Caudate nucleus (tissue), 63 donors: ENCODE measurements at places on chromosomes 1 and 21.

DNA sequence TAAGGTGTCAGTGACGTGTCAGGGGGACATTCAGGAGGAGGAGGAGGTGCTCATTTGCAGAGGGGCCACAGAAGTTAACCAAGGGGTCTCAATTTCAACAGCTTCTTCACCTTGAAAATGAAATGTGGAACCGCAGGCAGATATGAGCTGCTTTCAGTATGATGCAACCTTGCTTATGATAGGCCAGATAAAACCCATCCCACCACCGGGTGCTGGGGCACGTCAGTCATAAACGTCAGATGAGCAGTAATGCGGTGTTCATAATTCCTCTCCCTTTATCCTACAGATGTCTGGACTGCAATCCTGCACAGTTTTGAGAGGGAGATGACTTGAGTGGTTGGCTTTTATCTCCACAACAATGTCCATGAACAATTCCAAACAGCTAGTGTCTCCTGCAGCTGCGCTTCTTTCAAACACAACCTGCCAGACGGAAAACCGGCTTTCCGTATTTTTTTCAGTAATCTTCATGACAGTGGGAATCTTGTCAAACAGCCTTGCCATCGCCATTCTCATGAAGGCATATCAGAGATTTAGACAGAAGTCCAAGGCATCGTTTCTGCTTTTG lies 1.7 kb downstream of the PTGFR start:
- DNase-seq, result no peak

GRCh38 chr1:157199421-157199755 lies 61.2 kb upstream of the ETV3 start:
- no peak for DNase-seq

DNA sequence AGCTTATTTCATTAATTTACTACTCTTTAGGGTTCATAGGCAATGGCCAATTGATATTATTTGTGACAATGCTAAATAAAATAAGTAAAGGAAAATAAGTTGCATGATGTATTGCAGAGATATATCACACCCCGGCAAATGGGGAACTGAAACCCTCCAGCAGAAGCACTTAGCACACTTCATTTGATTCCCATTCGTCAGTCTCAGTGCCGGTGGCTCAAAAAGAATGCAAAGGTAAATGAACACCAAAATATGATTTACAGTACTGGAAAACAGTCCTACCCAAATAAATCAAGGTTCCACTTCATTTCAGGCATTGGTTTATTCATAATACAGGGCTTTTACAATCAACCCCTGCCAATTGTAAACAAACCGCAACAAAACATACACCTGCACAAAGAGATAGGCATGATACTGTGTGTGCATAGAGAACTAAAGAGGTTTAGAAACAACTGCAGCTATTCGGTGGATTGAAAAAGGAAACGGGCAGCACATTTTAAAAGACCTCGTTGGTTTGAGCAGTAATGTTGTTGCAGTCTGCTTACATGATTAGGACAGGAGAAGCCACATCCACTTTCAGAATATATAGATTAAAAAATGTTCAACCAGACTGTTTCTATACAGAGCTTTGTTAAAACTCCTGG lies 1019.2 kb downstream of the TTLL7 start:
- DNase-seq, result no peak

GRCh38 chr1:63435161-63435560 lies 67.7 kb downstream of the ALG6 start:
- no peak for DNase-seq

DNA sequence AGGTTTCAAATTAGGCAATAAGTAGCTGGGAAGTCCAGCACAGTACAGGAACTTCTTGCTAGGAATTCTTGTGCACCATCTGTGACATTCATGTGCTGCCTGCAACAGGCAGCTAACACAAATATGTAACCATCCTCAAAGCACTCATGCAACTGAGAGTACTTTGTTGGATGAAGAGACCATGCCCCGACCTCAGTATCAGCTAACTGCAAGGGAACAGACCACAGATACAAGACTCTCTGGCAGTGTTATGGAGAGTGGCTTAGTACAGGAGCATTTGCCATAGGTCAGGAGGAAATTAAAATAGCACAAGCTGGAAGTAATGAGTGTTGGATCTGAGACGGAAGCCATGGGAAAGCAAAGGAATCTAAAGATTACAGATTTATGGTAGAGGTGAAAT lies 123.6 kb downstream of the LRRC53 start:
- no peak for DNase-seq

DNA sequence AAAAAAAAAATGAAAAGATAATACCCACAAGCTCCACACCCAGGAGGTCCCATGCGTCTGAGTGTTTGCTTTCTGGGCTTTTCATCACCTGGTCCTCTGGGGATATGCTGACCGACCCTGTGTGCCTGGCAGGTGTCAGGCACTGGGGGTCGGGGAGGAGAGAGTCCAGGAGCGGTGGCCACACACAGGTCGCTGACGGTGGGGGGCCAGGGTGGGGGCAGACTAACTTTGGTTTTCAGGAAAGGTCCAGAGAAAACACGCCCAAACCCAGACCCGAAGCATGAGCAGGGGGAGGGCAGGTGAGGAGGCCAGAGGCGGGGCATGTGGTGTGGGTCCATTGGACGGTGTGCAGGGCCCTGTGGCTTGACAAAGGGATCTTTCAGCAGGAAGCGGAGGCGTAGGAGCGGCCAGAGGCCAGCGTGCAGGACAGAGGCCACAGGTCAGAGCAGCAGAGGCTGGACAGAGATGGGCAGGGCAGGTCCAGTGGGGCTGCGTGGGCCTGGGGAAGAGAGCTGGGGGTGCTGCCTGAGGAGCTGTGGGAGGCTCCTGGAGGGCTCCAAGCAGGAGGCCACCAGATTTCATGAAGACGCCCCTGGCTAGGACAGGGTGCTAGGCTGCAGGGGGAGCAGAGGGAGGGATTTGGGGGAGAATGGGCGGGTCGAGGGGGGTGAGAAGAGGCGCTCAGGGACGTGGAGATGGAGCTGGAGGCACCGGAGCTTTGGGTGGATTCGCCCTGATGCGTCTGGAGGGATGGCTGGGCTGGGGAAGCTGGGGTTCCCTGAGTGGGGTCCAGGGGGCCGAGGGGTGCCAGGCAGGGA lies 15.8 kb downstream of the RNF223 start:
- no peak for DNase-seq

- no peak for DNase-seq
Observed at GRCh38 chr1:167899253-167899681, 14.7 kb downstream of the ADCY10 start.

- no peak for DNase-seq
Observed at GRCh38 chr1:96987186-96987703, 265.7 kb downstream of the PTBP2 start.

DNA sequence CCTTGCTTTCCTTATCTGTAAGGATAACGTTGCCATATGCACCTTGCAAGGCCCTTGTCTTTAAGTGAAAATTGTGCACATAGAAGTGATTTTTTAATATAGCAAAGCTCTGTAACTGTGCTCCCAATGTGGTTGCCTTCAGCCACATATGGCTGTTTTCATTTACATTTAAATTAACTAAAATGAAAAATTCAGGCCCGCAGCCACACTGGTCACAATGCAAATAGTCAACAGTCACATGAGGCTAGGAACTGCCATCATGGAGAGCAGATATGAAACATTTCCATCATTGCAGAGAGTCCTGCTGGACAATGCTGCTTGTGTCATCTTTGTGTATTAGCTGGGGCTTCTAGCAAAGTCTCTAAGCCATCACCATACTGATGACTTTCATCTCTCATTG lies 83.4 kb downstream of the PGBD5 start:
- no peak for DNase-seq

- DNase-seq, result no peak
Observed at GRCh38 chr1:87791931-87792740, 463.5 kb downstream of the LMO4 start.

GRCh38 chr21:20875742-20876141 lies 122.5 kb upstream of the NCAM2 start:
- no peak for DNase-seq

- no peak for DNase-seq
Observed at GRCh38 chr21:26840912-26841311, 4.3 kb downstream of the ADAMTS1 start.

DNA sequence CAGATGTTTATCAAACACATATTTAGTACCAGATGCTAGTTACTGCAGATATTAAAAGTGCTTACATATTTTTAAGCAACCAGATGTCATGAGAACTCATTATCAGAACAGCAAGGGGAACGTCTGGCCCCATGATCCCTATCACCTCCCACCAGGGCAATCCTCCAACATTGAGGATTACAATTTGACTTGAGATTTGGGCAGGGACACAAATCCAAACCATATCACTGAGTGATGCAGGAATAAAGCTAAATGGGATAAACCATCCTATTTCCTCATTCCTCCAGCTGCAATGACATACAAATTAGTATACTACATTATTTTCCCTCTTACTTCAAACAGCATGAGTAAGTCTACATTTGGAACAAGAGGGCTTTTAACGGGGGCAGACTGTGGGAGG lies 3.1 kb upstream of the KCNK2 start:
- DNase-seq, result no peak

DNA sequence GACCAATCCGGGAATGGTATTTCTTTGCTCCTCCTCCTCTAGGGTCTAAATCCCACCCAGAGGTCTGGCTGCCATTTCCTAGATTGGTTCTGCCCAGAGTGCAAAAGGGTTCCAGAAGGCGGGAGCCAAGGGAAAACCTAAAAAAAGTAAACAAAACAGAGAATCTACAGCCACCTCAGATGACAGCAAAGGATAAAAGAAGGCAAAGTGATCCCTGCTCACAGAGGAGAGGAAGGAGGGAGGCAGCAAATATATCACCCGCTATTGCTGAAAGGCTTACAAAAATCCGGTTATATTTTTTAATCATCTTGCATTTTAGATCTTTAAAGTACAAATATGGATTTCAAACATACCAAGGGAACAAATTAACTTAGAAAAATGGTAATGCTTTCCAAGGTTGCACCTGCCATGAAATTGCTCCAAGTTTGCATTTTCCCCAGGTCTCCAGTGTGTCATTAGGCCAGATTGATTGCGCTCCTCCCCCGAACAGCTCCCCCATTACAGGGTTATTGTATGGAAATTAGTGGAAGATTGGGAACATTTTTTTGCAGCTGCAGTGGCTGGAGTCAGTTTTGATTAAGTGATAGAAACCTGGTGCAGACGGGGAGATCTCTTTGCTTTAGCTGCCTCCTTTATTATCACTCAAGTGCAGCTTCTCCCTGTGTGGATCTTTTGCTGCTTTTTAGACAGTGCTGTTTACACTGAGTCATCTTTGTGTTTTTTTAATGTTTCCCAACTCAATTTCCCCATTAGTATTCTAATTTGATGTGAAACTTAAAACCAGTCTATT lies 280.5 kb upstream of the CAMK1G start:
- no peak for DNase-seq

DNA sequence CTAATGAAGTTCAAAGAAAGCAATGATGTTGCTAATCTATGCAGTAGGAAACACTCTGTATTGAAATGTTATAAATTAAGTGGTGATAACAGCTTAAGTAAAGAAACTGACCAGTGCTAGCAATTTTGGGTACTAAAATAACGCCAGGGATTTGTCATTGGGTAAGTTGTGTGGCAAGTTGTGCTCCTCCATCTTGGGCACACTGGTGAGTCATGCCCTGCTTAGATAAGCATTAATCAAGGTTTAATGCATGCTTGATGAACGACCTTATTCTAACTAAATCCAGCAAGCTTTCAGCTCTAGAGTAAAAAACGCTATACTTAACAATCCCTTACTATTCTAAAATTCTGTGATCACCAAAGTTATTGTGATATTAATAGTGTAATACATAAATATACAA lies 25.2 kb downstream of the VAMP4 start:
- DNase-seq, result no peak

DNA sequence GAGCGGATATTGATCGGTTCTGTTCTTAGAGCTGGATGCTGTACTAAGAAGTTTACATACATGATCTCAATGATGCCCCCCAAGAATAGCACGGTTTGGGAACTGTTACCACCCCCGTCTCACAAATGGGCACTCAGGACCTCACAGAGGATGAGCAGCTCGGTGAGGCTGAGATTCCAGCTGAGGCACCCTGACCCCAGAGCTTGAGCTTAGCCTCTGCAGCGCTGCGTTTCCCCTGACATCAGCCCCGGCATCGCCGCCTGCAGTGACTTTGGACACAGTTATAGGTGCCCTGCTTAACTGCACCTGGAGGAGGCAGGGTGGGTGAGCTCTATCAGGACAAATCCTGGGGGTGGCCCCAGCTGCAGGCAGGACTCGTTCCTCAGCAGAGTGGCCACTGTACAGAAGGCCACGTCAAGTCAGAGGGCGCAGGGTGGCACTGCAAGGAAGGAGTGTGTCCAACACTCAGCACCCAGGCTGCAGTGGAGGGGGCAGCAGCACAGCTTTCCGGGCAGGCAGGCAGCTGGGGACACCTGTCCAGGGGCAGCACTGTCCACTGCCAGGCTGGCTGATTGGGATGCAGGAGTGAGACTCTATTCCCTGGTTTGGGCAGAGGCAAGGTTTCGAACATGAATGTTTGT lies 65.8 kb upstream of the ABCG1 start:
- DNase-seq, result no peak

GRCh38 chr1:171890131-171890530 lies 48.8 kb downstream of the DNM3 start:
- no peak for DNase-seq

GRCh38 chr1:42551180-42551579 lies 88.1 kb downstream of the CCDC30 start:
- DNase-seq, result no peak

- DNase-seq, result no peak
Observed at GRCh38 chr1:240682859-240683242, 70.9 kb upstream of the GREM2 start.

DNA sequence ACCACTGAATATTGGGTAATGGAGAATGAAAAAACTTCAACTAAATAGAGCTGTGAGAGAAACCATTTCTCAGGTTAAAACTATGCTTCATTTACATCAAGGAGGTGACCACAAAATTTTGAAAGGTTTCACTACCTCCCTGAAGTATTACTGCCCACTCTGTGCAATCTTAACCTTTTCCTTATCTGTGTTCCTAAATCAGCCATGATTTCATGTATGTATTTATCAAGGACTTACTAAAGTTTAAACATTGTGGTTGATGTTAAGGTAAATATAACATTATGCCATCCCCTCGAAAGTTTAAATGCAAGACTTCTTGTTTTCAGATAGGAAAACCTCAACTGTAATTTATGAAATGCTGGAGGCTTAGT lies 84.4 kb downstream of the CLEC20A start:
- DNase-seq, result no peak

GRCh38 chr1:55749975-55750627 lies 534.9 kb upstream of the USP24 start:
- no peak for DNase-seq

DNA sequence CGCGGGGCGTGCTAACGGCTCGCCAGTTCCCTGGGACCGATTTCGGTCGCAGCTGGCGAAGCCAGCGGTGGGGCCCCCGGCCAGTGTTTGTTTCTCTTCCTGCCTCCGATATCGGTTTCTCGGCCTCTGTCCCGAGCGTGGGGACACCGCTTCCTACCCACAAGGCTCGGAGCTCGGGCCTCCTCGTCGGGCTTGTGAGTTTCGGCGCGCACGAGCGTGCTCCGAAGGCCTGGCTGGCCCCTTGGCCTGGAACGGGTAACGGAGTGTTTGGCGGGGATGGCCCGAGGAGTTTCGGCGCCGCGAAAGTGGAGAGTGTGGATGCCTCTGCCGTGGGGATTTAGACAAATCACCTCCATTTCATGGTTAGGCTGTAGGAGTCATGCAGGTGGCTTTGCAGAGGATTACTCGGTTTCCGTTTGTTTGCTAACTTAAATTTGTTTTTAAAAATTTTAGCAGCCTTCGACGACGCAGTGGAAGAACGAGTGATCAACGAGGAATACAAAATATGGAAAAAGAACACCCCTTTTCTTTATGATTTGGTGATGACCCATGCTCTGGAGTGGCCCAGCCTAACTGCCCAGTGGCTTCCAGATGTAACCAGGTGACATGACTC lies 559 bp downstream of the RBBP4 start:
- no peak for DNase-seq

GRCh38 chr1:203526130-203526529 lies 32.2 kb downstream of the OPTC start:
- no peak for DNase-seq
